ENCODE measurements at places on chromosomes 7 and 10.

GRCh38 chr7:25318047-25318446, 89.8 kb upstream of the NPVF start:
- no peak for DNase-seq

DNA sequence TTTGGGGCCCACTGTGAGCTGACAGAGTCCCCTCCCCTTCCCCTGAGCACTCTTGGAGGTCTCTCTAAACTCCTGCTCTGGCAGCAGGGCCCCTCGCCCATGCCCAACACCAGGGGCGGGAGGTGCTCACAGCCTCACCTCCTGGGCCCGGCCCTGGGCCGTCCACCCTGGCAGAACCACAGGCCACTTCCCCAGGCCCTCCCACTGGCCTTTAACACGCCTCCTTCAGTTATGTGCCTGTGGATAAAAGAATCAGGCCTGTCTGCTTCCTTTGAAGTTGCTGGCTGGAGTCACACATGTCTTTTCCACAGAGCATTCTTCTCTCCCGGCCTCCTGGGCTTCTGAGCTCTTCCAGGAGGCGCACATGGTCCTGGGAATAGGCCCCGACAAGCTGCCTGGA, 10.2 kb downstream of the MYL10 start:
- DNase-seq = no peak

DNA sequence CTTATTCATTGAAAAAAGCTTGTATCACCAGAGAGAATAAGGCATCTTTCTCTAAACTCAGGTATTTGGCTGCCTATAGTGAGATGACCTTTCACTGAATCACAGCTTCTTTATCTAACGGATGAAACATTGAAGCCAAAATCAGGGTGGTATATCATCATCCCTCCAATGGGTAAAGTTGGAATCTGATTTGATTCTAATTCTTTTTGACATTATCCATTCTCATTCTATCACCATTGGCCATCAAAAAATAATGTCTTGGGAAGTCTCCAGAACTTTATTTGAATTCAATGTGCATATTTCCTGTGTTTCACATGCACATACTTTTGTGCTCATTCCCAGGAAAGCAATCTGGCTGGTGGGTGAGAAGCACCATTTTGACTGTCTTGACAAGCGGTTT, 95.2 kb downstream of the PLPP4 start:
- no peak for DNase-seq

GRCh38 chr10:122126763-122127659, 138.0 kb downstream of the TACC2 start:
- no peak for DNase-seq

DNA sequence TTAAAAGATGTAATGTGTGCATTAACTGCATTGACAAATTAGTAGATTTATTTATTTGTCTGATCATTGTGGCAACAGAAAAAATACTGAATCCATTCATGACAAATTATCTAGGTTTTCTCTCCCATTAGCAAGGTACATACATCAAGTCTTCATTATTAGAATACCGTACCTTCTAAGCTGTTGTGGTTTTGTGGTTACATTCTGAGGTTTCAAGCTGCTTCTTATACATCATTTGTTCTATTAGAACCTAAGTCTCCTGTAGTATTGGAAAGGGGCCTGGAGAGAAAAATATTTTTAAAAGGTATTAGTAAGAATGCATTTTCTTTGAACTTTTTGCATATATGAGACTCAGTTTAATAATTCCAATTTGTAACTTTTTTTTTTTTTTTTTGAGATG, 26.3 kb upstream of the CACNB2 start:
- DNase-seq = no peak

GRCh38 chr7:102994567-102994966, 80.0 kb downstream of the FBXL13 start:
- DNase-seq = no peak

- DNase-seq = no peak
Observed at GRCh38 chr7:29255199-29255878, 60.8 kb downstream of the CHN2 start.

- no peak for DNase-seq
Observed at GRCh38 chr10:119831656-119832055, 41.0 kb downstream of the MCMBP start.

GRCh38 chr7:152925412-152926147, 166.0 kb downstream of the ACTR3B start:
- DNase-seq = no peak

GRCh38 chr7:24965831-24966708, 13.9 kb downstream of the OSBPL3 start:
- peak; percentile 87 for DNase-seq

DNA sequence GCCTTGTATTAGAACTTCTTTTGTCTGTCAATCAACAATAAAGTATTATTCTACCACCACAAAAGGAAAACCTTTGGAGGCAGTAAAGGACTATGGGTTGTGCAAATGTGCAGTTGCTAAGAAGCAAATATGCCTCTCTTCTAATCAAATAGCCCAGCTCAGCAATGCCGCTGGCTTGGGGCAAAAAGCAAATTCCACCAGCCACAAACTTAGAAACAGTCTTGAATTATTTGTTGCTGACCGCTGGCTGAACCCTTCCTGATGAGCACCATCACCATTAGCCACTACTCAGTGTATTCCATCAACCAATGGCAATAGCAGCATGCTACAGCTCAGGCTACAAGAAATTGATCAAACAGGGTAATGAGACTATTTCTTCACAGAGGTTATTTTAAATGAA, 51.0 kb downstream of the SKAP2 start:
- no peak for DNase-seq

GRCh38 chr7:128361411-128362379, at the start of gene PRRT4:
TSS of gene PRRT4 (minus strand) at chr7:128361690.
- no peak for DNase-seq

- no peak for DNase-seq
Observed at GRCh38 chr7:69676247-69676646, 78.0 kb downstream of the AUTS2 start.

DNA sequence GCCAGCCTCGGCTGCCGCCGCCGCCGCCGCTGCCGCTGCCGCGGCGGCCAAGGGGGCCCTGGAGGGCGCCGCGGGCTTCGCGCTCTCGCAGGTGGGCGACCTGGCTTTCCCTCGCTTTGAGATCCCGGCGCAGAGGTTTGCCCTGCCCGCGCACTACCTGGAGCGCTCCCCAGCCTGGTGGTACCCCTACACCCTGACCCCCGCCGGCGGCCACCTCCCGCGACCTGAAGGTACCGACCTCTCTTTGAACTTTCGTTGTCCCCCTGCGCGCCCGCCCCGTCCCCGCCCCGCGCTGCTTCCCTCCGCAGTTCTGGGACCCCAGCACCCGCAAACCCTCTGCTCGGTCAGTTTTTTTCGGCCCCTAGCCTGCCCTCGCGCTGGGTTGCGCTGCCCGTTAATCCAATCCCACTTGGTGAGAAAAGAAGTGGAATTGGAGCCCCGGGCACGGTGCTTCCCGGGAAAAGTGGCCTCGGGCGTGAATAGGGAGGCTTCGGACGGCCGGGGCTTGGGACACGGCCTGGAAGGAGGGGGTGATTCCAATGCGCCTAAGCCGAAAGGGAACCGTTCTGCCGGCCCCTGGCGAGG, 543 bp downstream of the HMX3 start:
- no peak for DNase-seq

GRCh38 chr10:79404231-79404609, 41.2 kb downstream of the ZCCHC24 start:
- DNase-seq = no peak

- no peak for DNase-seq
Observed at GRCh38 chr10:91294134-91294906, 73.9 kb downstream of the PCGF5 start.

DNA sequence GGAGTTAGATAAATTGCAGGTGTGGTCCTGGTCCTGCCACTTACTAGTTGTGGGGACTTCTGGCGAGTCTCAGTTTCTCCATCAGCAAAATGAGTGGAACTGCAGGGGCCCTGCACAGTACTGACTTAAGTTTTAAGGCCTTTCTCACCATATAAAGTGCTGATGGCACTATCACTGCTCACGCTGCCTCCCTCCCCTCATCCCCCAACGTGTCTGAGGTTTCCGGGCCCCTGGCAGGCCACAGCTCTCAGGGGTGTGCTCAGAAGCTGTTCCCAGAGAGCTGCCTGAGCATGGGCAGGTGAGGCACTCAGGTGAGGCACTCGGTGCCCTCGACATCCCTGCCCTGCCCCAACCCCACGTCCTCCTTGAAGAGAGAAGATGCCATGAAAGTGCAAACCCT, 74.2 kb downstream of the VOPP1 start:
- DNase-seq = no peak

GRCh38 chr7:78900806-78901205, 552.7 kb downstream of the MAGI2 start:
- no peak for DNase-seq

DNA sequence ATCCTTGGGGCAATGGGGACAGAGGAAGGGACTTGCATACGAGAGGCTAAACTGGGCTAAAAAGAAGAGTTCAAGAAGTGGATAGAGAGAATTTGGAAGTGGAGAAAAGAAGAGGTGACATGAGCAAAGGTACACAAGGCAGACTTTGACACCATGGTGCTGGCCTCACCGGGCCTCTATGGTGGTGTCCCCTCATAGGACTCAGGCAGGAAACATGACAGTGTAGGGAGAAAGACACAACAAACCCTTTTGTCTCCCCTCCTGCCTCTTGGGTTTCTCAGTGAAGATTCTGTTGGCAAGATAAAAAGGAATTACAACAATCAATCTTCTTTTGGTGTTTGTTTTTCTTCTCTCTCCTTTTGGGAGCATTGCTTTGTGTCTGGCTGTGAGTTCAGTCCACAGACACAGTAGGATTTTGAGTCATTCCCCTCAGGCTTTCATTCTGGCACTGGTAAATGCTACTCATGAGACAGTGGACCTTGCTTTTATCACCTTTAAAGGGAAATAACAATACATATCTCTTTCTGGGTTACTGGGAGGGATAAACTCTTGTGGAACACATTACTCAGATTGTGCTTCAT, 827.7 kb downstream of the TNS3 start:
- DNase-seq = no peak

GRCh38 chr7:5777932-5778331, 3.5 kb downstream of the RNF216 start:
- DNase-seq = no peak

DNA sequence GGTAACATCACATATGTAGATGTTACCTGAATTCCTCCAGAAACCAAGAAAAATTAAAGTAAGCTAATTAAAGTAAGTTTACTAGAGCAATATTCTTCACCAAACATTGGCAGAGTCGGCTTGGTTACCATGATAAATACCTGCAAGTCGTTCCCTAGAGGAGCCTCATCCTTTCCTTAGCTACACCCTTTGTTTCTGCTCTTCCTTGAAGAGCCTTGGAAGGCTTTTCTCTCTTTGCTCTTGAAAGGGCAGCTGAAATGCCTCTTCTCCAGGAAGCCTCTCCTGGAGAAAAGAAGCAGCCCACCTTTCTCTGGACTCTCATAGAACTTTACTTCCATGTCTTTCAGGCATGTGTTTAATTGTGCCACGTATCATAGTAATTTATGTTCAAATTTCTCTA, 34.9 kb upstream of the CALD1 start:
- no peak for DNase-seq

- no peak for DNase-seq
Observed at GRCh38 chr7:114658216-114658615, 243.6 kb downstream of the FOXP2 start.

GRCh38 chr10:66564287-66564686, 361.5 kb upstream of the LRRTM3 start:
- DNase-seq = no peak

- no peak for DNase-seq
Observed at GRCh38 chr10:62496925-62497324, 122.8 kb downstream of the ZNF365 start.

GRCh38 chr10:99560277-99561126, 27.8 kb downstream of the NKX2-3 start:
- DNase-seq = peak; percentile 66

DNA sequence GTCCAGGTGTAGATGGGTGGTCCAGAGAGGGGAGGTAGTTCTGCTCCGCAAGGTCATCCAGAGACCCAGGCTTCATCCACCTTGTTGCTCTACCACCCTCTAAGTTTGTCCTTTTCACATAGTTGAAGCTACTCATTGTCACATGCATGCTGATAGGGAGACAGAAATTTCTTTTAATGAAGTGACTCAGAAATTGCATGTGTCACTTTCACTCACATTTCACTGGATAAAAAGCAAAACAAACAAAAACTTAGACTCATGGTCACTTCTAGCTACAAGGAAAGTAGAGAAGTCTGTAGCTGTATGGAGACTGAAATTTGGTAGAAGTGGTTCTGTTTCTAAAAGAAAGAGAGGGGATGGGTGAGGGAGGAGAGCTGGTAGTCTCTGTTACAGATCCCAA, 161.9 kb downstream of the SORCS3 start:
- DNase-seq = no peak

GRCh38 chr10:112202561-112203241, 19.1 kb upstream of the GPAM start:
- DNase-seq = no peak

GRCh38 chr7:35576031-35576573, 118.8 kb downstream of the HERPUD2 start:
- DNase-seq = no peak

DNA sequence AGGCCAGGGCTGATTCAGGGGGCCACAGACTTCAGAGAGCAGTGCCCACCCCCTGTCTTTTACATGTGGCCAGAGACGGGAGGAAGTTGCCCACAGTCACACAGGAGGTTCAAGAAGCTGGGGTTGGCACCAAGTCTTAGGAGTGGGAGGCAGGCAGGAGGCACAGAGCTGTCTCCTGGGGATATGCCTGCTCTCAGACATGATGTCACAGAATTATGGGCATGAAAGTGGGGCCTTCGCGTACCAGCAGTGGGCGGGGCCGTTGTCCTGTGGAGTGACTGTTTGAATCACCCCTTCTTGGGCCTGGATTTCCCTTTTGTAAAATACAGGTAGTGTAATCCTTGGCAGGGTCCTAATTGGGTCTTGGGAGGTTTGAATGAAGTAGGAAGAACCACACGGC, 81.2 kb upstream of the PPIF start:
- DNase-seq = no peak

DNA sequence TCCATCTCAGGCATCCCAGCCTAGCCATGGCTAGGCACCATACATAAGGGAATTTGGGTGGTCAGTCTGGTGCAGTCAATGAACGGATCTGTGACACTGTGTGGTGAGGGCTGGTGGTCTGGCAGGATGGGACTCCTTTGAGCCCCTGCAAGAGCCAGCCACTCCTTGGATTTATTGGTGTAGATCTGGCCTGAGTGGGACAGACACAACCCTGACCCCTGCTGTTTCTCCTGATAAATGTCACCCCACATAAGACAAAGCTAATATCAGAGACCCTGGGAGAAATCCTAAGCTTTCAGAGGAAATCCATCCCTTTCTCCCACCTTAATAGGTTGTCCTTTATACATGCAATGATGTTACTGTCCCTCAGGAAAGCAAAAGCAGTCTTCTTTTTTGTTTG, 2.3 kb downstream of the FBXO24 start:
- DNase-seq = no peak

DNA sequence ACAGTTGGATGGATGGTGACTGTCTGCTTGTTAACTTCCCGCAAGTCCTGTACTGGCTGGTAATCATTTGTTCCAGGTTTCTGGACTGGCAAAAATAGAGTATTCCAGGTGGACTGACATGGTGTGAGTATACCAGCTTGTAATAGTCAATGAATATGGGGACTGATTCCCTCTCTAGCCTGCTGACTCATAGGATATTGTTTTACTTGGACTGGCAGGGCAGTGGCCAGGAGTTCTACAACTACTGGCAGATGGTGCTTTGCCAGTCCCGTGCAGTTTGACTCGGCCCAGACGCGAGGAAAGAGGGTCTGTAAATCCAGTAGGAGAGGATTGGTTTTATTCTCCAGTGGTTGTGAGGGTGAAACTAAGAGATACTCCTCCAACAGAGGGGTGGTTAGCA, 78.0 kb downstream of the PRR15 start:
- no peak for DNase-seq
